ENCODE measurements at places on chromosomes 6 and 20.

- DNase-seq: no peak
Measured at GRCh38 chr20:43689165-43689564, 22.3 kb downstream of the MYBL2 start.

DNA sequence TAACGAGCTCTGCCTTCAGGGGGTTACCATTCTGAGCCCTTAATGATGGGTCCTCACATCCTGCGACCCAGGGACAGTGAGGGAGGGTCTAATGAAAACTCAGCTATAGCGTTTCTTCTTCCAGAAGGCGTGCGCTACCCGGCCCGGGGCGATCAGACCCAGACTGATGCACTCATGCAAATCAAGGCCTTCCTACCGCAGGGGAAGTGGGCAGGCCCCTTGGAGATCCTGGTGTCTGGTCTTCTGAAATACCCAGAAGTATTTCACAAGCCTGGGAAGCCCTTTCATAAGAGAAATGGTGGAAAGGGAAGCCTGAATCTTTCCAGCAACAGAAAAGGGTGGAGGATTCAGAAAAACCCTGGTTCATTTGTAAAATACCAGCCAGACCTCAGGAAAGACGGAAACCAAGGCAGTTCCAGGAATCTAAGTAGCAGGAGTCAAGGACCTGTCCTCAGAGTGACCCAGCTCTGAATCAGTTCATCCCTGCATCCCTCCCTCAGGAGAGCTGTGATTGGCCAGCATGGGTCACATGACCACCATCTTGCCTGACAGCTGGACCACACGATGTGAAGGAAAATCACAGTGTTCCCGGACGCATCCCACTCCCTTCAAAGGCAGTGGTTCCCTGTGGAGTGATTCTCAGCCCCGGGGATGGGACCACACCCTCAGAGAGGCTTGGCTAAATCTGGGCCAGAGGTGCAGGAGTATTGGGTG lies 12.7 kb downstream of the BFSP1 start:
- no peak for DNase-seq

- DNase-seq: no peak
Measured at GRCh38 chr6:148423601-148424270, 81.1 kb downstream of the SASH1 start.

GRCh38 chr6:116922853-116923548 lies 46.0 kb downstream of the RFX6 start:
- no peak for DNase-seq

GRCh38 chr6:56866917-56867522 lies 87.9 kb upstream of the BEND6 start:
- DNase-seq: no peak

DNA sequence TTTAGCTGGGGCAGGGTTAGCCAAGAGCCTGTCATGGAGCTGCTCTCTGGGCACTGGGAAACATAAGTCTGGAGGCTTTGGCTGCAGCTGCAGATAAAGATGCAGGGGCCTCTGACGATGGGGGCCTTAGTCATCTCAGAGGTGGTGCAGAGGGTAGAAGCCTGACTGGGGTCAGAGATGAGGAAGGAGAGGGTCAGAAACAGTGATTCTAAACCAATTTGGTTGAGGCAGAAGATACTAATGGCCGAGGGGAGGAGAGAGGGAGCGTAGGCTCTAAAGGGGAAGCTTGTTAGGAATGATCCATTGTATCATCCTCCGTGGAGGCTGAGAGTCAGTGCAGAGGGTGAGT lies 33.8 kb downstream of the PLEKHG1 start:
- no peak for DNase-seq

- DNase-seq: no peak
Measured at GRCh38 chr20:1621316-1621715, 1.5 kb upstream of the SIRPB1 start.

DNA sequence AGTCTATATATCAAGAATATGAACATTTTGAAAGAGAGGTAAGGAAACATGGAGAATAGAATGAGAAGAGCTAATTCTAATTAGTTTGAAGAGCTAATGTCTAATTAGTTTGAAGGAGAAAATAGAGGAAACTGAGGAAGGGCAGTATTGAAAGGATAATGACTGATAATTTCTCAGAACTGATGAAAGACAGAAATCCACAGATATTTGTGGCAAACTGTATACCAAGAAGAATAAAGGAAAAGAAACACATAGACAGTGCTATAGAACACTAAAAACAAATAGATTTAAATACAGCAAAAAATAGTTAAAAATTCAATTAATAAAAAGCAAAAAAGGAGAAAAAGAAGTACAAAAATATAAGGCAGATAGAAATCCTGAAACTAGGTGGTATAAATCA lies 354.4 kb downstream of the QKI start:
- DNase-seq: no peak

DNA sequence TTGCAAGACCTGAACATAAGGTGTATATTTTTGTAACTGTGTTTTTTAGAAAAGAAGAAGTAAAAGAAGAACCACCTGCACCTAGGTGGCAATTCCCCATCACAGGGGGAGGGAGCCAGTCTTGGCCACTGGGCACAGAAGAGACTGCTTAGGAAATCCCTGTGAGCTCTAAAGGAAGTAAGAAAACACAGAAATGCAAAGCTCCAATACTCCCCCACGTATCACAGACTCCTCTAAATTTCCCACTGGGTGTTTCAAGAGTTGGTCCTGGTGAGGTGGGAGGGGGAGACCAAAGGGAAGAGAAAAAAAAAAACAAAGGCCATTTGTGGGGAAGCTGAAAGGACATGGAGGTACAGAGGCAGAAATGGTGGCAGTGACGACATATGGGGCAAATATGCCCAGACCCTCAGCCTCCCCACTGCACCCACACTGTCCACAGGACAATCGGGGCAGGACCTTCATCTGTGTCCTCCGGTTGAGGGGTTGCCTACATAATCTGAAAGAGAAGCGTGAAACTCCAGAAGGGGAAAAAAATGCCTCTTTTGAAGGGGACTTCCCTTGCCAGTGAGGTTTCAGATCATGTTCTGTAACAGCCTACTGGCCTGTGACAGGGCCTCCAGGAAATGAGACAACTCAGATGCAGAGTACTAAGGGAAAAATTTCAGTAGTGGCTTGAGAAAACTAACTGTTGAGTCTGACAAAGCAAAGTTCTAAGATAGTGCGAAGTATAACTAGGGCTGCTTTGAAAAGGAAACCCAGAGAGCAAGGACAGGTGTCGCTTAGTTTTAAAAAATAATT lies 226.2 kb upstream of the MARCKS start:
- DNase-seq: peak; percentile 62

All from CD8-positive, alpha-beta T cell (primary cell).